ENCODE measurements at places on chromosomes 5 and 9.

GRCh38 chr9:69486498-69486897, 161.5 kb downstream of the ENTREP1 start:
- DNase-seq: no peak

DNA sequence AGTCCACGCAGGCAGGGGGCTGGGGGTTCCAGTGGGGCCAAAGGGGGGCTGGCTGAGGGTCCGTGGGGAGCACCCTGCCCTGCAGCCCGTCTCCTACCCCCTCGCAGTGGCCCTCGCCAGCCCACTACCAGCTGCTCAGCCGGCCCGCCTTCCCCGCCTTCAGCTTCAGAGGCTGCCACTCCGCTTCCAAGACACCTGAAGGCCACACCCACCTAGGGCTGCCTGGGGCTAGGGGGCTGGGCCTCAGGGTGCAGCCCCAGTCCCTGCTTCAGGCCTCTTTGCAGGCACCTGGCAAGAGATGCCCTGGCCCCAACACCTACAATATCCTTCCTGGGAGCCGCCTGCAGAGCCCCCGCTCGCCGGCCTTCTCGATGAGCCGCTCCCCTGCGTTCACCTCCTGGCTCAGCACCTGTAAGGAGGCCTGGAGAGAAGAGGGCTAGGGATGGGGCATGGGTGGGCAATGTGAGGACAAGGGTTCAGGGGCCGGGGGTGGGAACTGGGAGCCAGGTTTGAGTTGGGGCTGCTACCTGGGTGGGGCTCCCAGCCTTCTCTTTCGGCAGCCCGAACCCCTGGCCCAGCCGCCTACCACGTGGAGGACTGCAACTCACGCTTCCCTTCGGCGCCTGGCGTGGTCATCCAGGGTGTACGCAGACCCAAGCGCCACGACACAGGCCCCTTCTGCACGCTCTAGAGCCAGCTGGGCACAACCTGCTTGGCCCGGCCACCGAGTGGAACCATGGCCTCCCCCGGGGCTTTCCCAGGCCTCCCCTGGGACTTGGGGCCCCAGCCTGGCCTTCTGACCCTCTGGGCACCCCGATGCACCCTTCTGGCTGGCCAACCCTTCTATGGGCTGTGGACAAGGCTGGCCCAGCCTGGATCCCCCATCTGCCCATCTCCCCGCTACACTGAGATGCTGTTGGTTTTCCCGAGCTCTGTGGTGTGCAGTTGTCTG, 1.7 kb downstream of the STPG3 start:
- no peak for DNase-seq

GRCh38 chr5:53453898-53454718, 26.3 kb upstream of the FST start:
- DNase-seq: no peak

DNA sequence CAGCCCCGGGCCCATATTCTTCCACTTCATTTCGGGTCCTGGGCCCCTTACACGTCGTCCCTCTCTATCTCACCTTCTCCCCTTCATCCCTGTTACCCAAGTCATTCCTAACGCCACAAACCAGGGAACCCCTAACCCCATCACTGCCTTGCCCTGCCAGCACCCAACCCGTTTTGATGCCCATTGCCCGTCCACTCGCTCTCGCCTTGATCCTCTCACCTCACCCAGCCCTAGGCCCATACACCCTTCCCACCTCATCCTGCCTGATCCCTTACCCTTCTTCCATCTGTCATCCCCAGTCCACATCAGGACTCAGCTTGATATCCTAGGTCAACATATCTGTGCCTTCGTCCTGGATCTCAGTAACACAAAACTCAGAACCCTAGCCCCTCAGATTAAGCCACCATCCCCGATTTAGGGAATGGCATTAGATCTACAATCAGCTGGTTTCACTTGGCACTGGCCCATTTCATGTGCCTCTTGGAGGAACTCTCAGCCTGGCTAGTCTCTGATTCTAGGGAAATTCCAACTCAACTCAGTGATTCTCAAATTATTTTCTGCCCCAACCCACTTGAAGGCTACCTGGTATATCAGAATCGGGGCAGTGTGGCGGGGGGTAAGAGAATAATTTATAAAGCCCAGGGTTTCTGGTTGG, 489 bp downstream of the CHMP5 start:
- DNase-seq: no peak

GRCh38 chr5:14748180-14748900, 83.8 kb downstream of the OTULIN start:
- no peak for DNase-seq

- no peak for DNase-seq
Measured at GRCh38 chr5:107869438-107870115, 198.8 kb upstream of the EFNA5 start.

GRCh38 chr9:98790842-98791607, 5.3 kb downstream of the ANKS6 start:
- peak; percentile 82 for DNase-seq

- no peak for DNase-seq
Measured at GRCh38 chr5:175712681-175713085, 54.8 kb downstream of the HRH2 start.

GRCh38 chr5:131825404-131826013, 28.7 kb upstream of the FNIP1 start:
- no peak for DNase-seq

- DNase-seq: no peak
Measured at GRCh38 chr9:98523231-98523901, 185.4 kb downstream of the GABBR2 start.

- DNase-seq: peak; percentile 80
Measured at GRCh38 chr5:154647114-154647760, 107.9 kb upstream of the LARP1 start.

DNA sequence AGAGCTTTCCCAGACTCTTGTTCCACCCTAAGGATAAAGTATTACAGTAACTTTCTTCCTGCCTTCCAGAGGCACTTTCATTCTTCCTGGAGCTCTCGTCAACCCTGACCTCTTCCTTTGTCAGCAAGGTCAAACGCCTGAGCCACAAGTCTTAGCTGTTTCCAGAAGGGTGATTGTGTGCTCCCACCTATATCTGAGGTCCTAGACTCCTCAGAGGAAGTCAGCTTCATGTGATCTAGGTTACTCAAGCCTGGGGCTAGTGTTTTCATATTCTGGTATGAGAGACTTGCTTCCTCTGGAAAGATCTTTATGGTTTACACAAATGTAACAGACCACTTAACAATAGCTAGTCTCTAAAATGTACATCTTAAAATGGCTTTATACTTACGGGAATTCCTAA, 5.4 kb upstream of the FAM120A start:
- DNase-seq: no peak

DNA sequence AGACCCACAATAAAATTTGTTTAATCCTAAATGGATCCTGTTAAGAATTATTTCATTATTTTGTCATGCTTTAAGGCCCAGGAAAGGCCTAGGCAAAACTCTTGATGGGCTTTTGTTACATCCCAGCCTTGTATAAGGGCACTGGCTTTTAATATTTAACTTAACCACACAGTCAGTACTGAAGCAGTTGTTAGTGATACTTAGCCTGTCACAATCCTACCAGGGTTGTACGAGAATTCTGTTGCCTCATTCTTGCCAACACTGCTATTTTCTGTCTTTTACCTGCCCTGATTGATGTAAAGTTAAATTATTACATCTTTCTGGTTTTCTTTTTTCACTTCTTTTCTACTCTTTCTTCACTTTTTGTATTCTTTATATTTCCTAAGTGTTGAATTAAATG, 10.9 kb downstream of the ZNF169 start:
- DNase-seq: no peak

GRCh38 chr9:133581513-133582343, 27.5 kb downstream of the FAM163B start:
- no peak for DNase-seq

- DNase-seq: no peak
Measured at GRCh38 chr9:77898864-77899263, 132.7 kb downstream of the GNAQ start.

GRCh38 chr9:84845956-84846900, 176.7 kb downstream of the NTRK2 start:
- DNase-seq: no peak

Measured in liver (tissue), 10 donors.